Choroid plexus epithelial cell (primary cell): ENCODE measurements at places on chromosomes 12 and 14.
A peak's percentile ranks its signal among the peaks of the same experiment; 100 is the strongest.

GRCh38 chr14:90239139-90239538 is 17.2 kb upstream of the PSMC1 start:
- peak; percentile 15 for DNase-seq

- DNase-seq: no peak
Observed at GRCh38 chr14:70803321-70804310, 5.7 kb downstream of the MAP3K9 start.

GRCh38 chr14:93317875-93318807 is 14.7 kb downstream of the BTBD7 start:
- peak; percentile 67 for DNase-seq

DNA sequence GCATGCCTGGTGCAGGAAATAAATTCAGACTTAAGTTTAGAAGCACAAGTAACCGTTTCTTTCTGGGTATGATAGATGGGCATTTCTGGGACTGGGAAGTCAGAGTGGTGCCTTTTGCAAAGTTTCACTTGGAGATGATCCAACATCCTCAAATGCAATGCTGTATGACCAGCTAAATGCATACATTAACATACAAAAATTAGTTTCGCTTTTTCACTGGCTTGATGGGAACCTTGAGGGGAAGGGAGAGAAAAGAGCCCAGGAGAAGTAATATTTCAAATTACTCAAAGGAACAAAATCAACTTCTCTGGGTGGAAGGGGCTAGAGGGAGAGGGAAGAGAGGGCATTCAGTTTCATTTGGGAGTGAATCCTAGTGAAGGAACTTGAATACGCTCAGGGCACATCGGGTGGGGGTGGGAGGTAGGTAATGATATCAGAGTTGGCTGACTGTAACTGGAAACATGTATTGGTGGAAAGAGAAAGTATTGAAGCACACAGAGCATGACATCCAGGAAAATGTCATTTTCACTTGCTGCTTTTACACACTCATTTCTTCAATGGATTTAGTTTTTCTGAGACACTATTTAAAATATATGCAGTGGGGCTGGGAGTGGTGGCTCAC is 175.5 kb downstream of the PTPRO start:
- DNase-seq: no peak

DNA sequence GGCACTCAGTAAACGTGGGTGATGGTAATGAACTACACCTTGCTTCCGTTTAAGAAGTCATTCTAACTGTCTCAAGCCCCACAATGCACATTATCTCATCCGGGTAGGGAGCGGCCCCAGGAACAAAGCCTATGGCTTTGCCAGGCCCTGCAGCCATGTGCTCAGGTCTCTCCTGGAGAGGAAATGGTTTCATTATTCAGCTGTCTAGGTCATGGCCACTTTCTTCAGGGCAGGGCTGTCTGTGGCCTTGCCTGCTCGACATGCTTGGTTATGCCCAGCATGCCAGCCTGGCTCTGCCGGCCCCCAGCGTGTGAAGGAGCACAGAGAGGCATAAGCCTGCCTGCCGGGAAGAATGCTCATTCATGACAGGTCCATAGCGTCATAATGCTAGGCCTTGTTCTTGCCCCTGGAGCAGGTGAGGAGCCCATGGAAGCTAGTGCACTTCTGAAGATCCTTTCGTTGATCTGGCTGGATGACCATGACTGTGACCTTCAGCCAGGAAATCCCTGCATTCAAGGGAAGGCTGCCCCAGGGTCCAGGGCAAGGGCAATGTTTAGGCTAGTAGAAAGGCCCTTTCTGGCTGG is 26.3 kb upstream of the FOS start:
- DNase-seq: no peak

DNA sequence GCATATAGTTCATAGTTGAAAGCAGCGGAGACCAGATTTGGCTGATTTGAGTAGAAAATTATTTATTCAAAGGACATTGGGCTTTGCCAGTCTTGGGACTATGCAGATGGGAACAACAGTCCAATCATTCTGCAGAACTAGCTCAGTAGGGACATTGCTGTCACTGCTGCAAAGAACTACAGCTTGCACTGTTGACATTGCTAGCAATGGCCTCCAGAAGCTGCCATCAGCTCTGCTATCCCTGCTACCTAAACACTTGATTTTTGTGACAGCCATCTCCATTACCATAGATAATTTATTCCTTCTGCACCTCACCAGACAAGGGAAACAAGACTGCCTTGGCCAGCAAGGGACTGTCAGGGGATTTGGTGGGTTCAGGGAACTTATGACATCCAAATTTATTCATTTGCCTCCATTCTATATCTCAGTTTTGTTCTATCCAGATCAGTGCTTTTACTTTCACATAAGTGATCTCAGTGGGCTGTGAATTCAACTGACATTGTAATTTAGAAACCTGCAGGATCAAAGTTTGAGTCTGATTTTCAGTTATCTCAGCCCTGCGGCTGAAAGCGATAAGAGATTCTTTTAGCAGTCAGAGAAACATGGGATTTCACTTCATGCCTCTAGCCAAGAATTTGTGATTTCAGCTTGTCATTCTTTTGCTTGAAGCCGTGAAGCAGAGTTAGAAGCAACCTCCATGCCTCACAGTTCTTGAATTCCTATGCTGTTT is 136.7 kb upstream of the FBXO33 start:
- no peak for DNase-seq

- no peak for DNase-seq
Observed at GRCh38 chr12:66663611-66664010, 15.3 kb downstream of the GRIP1 start.

DNA sequence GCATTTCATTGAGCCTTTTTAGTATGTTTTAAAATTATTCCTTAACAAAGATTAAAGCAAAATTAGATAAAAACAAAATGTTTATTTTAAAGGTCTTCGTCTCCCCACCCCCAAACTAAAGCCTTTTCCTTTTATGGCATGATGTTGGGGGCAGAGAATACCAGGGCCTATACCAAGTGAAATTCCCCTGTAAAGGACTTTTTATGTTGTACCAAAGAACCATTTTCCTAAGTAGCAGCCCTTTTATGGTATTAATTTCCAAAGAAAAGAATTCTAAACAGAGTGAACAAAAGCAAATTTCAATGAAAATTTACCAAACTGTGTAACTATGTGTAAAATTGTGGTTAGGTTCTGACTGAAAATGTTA is 71.9 kb upstream of the GNPNAT1 start:
- peak; percentile 68 for DNase-seq
